Fibroblast of skin of left biceps (primary cell): ENCODE measurements at places on chromosomes 3 and 15.

GRCh38 chr3:58800940-58801339 is 134.4 kb upstream of the FAM3D start:
- no peak for DNase-seq

DNA sequence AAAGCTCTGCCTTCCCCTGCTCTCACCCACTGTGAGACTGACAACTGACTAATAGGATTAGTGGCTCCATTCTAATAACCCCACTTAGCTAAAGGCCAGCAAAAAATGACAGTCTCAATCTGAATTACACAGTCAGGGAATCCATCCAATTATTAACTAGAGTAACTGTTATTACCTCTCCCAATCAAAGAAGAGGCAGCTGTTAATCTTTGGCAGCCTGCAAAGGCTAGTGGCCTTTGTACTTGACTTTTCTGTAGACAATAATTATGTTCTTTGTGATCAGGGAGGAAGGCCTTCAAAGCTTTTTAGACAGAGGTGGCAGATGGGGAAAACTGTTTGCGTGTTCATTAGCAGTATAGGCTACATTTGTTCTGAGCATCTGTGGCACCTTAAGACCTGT is 177.7 kb downstream of the ISL2 start:
- DNase-seq = no peak

GRCh38 chr3:194395212-194395611 is 3.9 kb downstream of the GP5 start:
- DNase-seq = peak; percentile 38

DNA sequence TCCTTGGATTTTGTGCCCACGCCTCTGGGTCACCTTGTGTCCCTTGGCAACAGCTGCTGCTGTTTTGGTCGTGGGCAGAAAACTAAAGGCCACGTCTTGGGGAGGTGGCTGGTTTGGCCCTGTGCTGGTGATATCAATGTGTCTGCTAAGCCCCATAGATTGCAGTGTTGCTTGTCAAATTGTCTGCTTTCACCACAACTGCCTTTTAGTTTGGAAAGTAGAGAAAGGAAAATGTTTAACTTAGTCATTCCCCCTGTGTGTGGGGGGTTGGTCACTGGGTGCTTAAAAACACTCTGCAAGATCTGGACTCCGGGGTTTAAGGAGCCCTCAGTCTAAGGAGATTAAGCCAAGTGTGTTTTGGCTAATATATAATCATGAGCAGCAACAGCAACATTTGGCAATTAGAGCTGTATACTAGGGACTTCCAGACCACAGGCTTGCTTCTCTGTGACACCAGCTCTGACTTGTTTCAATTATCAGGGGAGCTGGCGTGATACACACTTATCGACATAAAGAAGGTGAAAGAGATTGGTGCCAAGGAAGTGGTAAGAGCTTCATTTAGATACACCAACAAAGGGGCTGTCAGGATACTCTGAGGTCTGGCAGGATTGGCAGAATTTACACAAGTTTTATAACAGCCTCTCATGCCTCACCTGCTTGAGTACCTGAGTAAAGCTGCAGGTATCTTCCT is 3.5 kb downstream of the SMAD3 start:
- DNase-seq = no peak

DNA sequence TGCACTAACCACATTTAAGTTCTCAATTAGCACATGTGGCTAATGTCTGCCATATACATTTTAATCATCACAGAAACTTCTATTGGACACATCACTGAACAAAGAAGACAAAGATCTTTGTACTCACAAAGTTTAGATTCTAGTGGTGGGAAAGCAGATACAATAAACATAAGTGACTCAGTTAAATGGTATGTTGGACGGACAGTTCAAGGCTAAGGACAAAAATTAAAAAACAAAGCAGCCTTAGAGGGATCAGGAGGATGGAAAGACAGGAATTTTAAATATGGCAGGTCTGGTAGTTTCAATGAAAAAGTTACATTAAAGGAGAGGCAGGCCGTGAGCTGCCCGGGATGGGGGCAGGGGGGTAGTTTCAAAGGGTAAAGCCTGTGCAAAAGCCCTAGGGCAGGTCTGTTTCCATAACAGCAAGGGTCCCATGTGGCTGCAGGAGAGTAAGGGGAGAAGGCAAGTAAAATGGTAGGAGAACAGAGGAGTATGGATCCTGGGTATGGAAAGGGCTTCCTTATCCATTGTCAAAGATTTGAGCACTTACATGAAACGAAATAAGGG is 220.7 kb downstream of the FHIT start:
- DNase-seq = no peak

- DNase-seq = no peak
Measured at GRCh38 chr3:143267989-143268388, 148.4 kb downstream of the CHST2 start.

GRCh38 chr3:38043486-38043885 is 4.5 kb downstream of the DLEC1 start:
- DNase-seq = no peak

DNA sequence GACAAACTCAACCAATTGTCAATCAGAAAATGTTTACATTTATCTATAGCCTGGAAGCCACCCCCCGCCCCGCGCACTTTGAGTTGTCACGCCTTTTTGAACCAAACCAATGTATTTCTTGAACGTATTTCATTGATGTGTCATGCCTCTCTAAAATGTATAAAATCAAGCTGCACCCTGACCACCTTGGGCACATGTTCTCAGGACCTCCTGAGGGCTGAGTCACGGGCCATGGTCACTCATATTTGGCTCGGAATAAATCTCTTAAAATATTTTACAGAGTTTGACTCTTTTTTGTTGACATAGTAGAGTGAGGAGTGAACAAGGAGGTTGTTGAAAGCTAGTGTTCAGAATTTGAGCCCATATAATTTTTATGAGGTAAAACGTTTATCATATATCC is 6.5 kb downstream of the MCTP2 start:
- no peak for DNase-seq

DNA sequence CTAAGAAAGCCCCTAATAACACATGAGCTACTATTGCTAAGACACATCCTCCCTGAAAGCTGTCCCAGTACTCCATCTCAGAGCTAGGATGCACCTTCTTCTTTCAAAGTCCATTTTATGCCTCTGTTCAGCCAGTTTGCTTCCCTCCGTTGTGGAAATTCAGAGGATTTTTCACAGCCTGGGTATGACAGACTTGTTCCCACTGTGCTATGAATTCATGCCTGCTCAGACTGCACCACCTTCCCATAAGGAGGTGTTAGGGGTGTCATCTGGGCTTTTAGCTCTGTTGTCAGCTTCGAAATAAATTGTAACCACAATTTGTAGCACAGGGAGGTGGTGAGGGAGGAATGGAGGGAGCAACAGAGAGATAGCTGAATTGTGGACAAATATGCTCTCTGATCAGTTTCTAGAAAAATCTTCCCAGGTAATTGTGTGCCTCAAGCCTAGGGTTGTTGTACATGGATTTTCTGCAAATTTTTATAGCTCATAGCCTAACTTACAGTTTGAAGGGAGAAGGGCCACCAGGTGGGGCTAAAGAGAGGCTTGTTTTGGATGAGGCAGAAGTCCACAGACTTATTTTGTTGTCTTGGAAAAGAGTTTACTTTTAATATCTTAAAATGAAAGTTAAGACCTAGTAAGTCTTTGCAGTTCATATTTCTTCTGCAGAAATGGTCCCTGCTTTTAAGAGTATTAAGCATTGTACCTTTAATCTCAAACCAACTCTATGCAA is 462.0 kb downstream of the PDCD6IP start:
- peak; percentile 21 for DNase-seq

- no peak for DNase-seq
Measured at GRCh38 chr15:99735868-99736267, 2.6 kb upstream of the LYSMD4 start.

DNA sequence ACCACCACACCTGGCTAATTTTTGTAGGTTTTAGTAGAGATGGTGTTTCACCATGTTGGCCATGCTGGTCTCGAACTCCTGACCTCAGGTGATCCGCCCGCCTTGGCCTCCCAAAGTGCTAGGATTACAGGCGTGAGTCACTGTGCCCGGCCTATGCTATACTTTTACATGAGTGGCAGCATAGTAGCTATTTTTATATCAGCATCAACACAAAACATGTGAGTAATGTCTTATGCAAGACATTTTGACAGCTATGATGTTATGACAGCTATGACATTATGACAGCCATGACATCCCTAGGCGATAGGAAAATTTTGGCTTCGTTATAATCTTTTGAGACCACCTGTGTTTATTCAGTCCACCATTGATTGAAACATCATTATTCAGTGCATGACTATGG is 4.1 kb upstream of the NAALADL2 start:
- DNase-seq = no peak

GRCh38 chr3:40278791-40279190 is 30.7 kb upstream of the EIF1B start:
- DNase-seq = no peak

- no peak for DNase-seq
Measured at GRCh38 chr3:57017459-57017845, 43.0 kb upstream of the SPATA12 start.

- DNase-seq = no peak
Measured at GRCh38 chr15:37876900-37877299, 57.5 kb upstream of the TMCO5A start.

GRCh38 chr3:12918231-12918630 is 76.9 kb upstream of the RPL32 start:
- DNase-seq = no peak

- DNase-seq = no peak
Measured at GRCh38 chr3:134854254-134854653, 59.2 kb downstream of the EPHB1 start.
